Testis (tissue), 5 donors: ENCODE measurements at places on chromosomes 2 and 18. TPM values are rescaled to one million over a fixed set of nuclear protein-coding genes. Genes with fewer than 3 reads are reported as not detected.

Gene DOK6
- total RNA-seq = 0.71 TPM

GRCh38 chr18:12373116-12373770 is 3.8 kb downstream of the AFG3L2 start:
- peak; percentile 43 for DNase-seq

GRCh38 chr2:46520130-46520711 is 40.9 kb downstream of the TMEM247 start:
- no peak for DNase-seq

DNA sequence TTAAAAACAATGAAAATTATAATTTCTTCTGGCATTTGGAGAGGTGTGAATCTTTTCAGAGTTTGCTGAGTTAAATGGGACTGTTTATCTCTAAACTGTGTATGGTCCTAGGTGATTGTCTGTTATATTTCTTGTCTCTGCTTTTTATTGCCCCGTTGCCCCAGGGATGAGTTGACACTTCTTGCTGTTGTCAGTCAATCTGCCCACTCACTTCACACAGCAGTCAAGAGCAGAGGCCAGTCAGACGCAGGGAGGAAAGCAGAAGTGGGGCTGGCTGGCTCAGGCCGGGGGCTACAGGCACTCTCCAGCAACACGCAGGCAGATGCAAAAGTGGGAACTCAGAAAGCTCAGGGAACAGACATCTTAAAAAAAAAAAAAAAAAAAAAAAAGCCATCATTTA is 365.2 kb downstream of the CLIP4 start:
- DNase-seq = no peak

GRCh38 chr2:179936654-179937053 is 70.4 kb downstream of the CWC22 start:
- DNase-seq = peak; percentile 74

GRCh38 chr2:119337749-119338148 is 28.9 kb downstream of the C2orf76 start:
- DNase-seq = no peak

DNA sequence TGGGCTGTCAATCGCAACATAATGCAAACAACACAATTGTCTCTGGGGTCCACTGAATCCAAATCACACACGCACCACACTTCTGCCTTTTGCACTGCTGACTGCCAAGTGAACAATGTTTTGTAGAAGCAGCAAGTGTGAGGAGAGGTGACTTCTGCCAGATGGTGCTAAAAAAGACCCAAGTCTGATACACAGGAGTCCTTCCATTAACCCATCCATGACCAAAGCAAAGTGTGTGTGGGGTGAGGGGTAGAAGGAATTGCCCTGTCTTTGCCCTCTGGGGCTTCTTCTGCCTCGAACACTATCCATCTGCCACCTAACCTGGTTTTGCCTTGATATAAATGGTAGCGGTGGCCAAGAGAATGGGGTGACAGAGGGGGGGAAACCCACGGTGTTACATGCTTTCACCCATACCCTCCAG is 50.0 kb downstream of the C2orf42 start:
- DNase-seq = no peak

GRCh38 chr2:60719331-60719730 is 36.7 kb upstream of the PAPOLG start:
- no peak for DNase-seq

- no peak for DNase-seq
Observed at GRCh38 chr2:86498468-86499260, 57.5 kb downstream of the KDM3A start.

GRCh38 chr2:235834781-235835180 is 333.4 kb downstream of the GBX2 start:
- DNase-seq = no peak
